GM04503 (cell line): ENCODE measurements at places on chromosomes 5 and 9.

- no peak for DNase-seq
These were observed 13.7 kb upstream of the GRIA1 start for GRCh38 chr5:153476767-153477166.

DNA sequence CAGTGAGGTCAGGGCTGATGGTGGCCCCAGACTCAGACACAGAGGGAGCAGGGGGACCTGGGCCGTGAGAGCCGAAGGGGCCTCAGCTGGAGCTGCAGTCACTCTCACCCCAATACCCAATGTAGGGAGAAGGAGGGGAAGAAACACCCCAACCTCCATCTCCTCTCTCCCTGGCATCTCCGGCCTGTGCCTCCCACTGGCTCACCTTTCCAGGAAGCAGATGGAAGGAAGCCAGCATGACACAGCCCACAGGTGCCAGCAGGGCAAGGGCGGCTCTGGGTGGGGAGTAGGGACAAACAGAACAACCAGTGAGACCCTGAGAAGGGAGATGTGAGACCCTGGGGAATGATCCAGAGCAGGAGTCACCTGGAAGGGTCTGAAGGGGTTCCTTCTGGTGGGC lies 3.0 kb upstream of the CRB2 start:
- DNase-seq: no peak

- no peak for DNase-seq
These were observed 238.0 kb downstream of the HSPA4 start for GRCh38 chr5:133289686-133290367.

GRCh38 chr9:93865245-93865644 lies 89.9 kb downstream of the BARX1 start:
- DNase-seq: no peak

- DNase-seq: no peak
These were observed 13.0 kb upstream of the SETX start for GRCh38 chr9:132367613-132368313.

GRCh38 chr5:180823940-180824629 lies 21.5 kb upstream of the MGAT1 start:
- DNase-seq: no peak

DNA sequence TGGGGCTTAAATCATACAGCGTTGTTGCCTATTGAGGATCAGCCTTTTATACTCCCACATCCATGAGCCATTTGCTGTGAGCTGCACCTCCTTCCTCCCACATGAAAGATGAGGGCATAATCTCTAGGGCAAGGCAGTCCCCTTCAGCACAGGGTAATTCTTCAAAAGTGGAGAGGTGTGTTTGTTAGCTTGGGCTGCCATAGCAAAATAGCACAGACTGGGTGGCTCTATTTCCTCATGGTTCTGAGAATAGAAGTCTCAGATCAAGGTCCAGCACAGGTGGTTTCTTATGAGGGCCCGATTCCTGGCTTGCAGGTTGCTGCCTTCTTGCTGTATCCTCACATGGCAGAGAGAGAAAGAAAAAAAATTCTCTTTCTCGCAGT lies 121.8 kb upstream of the SLC12A2 start:
- no peak for DNase-seq

- DNase-seq: no peak
These were observed 1410.5 kb upstream of the CDH18 start for GRCh38 chr5:21398511-21398910.

- no peak for DNase-seq
These were observed 105.0 kb upstream of the ALDH1B1 start for GRCh38 chr9:38287420-38287985.

GRCh38 chr9:123065196-123065595 lies 31.7 kb downstream of the GPR21 start:
- no peak for DNase-seq

GRCh38 chr5:72281764-72282499 lies 38.1 kb downstream of the MRPS27 start:
- peak; percentile 70 for DNase-seq

DNA sequence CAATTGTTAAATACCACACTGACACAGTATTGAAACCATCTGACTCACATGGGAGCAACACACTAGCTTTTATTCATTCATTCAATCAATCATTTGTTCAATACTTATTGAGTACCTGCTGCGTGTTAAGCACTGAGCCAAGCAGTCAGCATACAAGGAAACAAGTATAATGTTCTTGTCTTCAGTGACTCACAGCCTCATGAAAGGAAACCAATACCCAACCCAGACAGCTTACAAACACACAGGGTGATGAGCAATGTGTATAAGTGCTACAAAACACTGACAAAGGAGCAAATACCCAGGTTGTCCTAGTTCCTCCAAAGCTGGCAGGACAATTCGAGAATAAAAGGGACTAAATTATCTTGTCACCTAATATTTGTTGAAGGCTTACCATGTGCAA lies 67.6 kb upstream of the RASEF start:
- no peak for DNase-seq

DNA sequence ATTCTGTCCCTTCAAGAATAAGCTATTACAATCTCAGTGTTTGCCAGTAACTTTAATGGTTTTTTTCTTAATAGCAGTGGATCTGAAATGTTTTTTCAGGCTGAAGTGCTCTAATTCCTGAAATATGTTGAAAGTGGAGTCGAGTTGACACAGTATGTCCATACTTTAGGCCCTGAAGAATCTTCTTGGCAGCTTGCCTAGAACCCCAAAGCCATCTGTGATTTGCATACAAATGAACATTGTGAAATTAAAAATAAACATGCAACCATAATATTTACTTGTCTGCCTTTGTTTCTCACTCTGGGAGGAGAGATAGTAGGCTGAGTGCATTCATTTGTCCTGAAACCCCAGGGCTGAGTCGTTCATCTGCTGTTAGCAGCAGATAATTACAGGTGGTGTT lies 152.7 kb downstream of the ADCY2 start:
- no peak for DNase-seq

- DNase-seq: no peak
These were observed 8.7 kb downstream of the ASTN2 start for GRCh38 chr9:117405950-117406705.

- no peak for DNase-seq
These were observed 22.3 kb downstream of the GLIS3 start for GRCh38 chr9:4277531-4277991.

- DNase-seq: no peak
These were observed 622.4 kb downstream of the CHSY3 start for GRCh38 chr5:130526708-130527107.

DNA sequence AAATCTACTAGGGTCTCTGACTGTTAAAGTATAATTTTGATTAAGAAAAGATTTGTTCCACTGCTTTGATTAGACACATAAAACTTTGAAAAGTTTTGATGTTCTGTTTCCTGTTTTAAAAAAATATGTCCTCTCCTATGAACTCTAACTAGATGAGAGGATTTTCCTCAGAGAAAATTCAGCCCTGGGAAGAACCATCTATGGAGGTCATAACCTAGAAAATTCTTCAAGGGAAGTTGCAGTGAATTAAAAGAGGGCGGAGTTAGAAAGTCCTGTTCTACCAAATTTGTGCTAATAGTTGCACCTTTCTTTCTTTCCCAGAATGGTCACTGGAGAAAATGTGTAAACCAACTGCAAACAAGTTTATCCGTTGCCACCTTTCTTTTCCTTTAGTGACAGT lies 27.7 kb downstream of the PIK3R1 start:
- no peak for DNase-seq

- no peak for DNase-seq
These were observed 77.7 kb upstream of the SNX2 start for GRCh38 chr5:122697191-122697590.

DNA sequence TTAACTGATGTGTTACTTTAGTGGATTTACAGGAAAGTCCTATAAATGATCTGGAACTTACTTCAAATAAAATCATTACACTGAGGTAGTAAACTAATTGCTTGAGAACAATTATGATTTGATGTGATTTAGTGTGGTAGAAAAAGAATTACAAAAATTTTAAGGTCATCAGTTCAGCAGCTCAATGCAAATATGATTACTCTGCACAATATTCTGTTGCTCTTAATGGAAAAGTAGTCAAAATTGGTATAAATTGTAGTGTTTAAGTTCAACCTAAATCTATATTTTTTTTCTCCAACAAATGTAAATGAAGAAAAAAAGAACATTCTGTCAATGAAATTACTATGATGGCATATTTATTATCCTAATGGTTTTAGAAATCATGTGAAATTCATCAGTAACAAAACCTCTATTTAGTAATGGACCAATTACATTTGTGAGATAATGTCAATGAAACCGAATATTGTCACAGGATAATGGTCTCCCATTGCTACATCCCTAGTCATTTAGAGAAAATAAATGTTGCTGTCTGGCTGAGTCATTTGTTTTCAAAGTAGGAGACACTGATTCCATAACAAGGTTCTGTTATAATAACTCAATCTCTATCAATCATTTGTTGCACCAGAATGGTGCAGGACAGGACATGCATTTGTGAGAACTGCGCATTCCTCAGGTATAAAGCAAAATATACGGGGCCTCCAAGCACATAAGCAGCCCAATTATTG lies 177.1 kb downstream of the NFIB start:
- no peak for DNase-seq

GRCh38 chr9:129493002-129493705 lies 127.7 kb downstream of the C9orf50 start:
- no peak for DNase-seq

DNA sequence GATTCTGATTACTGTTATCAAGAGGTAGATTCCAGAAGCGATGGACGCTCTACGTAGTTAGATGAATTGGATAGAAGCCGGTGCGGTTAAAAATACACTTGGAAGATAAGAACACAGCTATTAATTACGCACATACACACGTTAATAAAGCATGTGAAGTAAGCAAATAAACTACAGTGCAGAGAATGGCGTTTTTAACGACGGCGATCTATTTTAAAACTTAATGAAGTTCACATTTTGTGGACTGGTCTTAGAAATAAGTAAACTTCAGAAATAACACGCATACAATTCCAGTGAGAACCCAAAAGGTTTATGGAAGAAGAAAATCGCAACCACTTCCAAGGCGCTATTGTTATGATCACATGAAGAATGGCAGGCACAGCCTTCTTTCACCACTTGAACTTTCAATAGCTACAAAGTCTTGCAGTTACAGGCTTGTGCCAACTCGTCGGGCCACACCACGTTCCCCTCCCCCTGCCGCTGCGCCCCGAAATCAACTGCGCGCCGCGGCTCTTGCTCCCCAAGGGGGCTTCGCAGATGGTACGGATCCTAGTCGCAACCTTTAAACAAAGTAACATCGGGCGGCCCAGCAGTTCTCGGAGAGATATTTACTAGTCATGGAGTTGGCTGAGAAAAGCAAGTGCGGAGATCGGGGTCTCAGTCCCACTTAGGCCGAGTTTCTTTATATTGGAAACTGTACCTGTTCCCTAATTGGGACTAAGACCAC lies 866 bp upstream of the SEMA6A start:
- no peak for DNase-seq
